ENCODE measurements at places on chromosomes 1 and 21.

DNA sequence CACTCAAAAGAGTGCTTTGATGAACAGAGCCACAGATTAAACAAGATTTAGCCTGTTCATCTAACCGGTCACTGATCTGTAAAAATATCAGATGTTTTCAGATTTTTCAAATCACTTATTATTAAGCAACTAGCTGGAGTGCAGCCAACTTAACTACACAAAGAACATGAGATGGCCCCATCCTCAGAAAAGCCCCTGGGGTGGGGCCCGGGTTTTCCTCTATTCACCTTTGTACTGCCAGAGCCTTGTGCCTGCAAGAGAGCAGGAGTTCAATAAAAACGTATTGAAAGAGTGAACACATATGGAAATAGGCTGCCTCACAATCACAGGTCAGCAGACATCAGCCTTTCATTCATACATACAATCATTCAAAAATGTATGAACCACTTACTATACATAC lies 516.1 kb downstream of the OMA1 start:
- no peak for DNase-seq

DNA sequence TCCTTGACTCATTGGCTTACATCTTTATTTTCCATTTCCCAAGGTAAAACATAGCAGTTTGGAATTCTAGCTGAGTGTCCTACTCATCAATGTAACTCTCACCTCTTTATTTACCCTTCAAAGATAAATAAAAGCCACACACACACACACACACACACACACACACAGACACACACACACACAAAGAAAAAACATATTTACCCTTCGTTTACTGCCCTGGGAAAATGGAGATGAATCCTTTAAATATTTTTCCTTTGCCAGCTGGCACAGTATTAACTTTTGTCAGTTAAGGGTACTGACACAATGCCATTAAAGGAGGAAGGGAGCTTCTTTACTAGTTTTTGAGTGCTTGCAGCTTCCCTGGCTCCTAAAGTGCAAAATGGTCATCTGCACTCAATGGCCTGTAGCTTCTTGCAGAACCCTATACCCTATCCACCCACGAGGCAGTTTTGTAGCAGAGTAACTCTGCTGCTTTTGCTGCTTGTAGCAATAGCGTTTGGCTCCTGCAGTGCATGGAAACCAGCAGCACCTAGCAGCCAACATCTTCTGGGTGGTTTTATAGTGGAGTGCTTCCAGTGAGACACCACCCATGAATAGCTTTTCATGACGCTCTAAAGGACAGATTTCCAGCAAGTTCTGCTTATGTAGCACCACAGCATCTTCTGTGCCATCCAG lies 103.7 kb downstream of the HS2ST1 start:
- DNase-seq, result no peak

DNA sequence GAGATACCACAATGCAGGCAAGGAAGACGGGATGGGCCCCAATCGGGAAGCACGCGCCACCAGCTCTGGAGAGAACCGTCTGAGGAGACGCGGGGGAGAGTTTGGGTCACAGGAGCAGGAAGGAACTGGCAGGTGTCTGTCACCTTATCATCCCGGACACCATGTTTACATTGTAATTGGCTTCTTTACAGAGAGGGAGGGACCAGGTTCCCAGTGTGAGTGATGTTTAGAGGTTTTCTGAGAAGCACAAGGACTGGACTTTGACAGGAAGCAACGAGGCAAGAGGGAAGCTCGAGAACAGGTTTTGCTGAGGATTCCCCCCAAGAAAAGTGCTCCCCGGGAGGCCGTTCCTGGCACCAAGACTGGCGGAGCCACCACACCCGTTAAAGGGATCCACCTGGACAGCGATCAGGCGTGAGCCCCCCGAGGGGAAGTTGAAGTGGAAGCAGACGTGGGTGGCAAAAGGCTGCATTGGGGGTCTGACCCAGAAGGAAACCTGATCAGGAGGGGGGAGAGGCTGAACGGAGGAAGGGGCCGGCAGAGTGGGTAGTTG lies 957 bp downstream of the EPS15 start:
- peak; percentile 66 for DNase-seq

DNA sequence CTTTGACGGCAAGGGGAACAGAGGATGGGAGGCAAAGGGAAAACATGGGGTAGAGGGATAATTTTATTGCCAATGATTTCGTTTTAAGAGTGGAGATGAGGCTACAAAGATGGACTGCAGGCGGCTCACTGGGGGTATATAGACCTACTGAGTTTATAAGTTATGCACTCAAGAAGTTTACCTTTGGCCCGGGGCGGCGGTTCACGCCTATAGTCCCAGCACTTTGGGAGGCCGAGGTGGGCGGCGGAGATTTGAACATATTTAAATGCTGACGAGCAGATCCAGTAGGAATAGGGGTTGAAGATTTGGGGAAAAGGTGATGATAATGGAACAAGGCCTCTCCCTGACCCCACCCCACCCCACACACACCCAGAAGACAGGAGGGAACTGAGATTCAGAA lies 8.1 kb upstream of the SLAMF9 start:
- no peak for DNase-seq

All from muscle of back (tissue), 13 donors.